ENCODE measurements at places on chromosomes 7 and 10.

DNA sequence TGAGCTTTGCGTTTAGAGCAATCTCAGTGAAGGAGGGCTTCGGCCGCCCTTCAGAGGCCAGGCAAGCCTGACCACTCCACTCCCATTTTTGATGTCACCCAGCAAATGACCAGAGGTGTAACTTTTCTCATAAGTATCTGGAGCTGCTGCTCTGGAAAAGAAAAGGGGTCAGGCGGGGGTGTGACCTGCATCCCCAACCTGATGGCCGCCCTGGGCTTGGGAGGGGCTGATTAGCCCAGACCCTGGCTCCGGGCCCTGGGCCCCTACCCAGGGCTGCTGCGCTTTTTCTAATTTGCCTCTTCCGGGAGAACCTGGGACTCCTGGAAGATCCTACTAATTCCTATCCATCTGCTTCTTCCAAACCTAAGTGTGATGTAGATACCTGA is 9.6 kb upstream of the EBF3 start:
- DNase-seq: no peak

DNA sequence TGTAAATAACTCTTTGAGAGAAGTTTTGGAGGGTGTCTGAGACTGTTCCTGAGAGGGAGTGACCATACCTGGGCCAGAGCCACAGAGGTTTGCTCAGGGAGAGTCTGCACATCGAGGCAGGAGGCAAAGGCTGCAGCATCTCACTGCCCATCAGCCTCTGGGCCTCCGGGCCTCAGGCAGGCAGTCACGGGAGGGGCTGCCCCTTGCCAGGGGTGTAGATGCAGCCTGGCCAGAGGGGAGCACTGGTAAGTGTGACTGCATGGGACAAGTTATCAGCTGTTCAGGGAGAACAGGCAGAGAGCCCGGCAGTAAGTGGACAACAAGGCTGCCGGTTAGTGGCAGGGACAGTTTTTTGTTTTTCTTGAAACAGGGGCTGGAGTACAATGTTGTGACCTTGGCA is 55.9 kb downstream of the ZNF467 start:
- DNase-seq: no peak

- no peak for DNase-seq
These were observed 162.3 kb downstream of the ITGB1 start for GRCh38 chr10:32795598-32796183.

GRCh38 chr10:52479567-52479966 is 165.5 kb downstream of the DKK1 start:
- DNase-seq: no peak

DNA sequence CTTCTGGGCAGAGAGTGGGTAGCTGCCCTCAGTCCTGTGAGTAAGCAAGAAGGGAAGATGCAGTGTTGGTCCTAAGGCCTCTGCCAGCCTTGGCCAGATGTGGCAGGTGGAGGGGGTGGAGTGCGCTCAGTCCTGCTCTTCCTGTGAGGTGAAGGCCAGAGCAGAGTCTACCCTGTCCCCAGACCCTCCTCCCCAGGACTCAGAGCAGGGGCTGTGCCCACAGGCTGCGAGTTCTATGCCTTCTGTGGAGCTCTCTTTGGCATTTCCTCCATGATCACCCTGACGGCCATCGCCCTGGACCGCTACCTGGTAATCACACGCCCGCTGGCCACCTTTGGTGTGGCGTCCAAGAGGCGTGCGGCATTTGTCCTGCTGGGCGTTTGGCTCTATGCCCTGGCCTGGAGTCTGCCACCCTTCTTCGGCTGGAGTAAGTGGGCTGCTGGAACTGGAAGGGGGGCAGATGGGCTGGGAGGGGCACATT is 4.0 kb downstream of the OPN4 start:
- DNase-seq: no peak

- no peak for DNase-seq
These were observed 56.3 kb downstream of the PDZD8 start for GRCh38 chr10:117318909-117319308.

DNA sequence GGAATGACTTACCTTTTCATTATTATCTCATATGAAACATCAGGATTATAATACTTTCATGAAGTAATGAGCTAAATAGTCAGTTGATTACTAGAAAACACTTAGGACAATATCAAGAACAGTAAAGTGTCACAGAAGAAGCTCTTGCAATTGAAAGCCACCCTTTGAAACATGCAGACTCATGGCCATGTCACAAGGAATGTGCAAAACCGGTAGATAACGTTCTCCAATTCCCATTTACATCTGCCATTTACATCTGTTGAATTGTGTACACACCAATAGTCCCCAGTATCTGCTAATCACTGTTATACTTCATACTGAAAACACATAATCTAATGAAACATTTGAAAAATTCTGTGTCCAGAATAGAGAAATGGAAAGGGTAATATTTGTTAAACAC is 237.5 kb downstream of the CREB5 start:
- DNase-seq: no peak

DNA sequence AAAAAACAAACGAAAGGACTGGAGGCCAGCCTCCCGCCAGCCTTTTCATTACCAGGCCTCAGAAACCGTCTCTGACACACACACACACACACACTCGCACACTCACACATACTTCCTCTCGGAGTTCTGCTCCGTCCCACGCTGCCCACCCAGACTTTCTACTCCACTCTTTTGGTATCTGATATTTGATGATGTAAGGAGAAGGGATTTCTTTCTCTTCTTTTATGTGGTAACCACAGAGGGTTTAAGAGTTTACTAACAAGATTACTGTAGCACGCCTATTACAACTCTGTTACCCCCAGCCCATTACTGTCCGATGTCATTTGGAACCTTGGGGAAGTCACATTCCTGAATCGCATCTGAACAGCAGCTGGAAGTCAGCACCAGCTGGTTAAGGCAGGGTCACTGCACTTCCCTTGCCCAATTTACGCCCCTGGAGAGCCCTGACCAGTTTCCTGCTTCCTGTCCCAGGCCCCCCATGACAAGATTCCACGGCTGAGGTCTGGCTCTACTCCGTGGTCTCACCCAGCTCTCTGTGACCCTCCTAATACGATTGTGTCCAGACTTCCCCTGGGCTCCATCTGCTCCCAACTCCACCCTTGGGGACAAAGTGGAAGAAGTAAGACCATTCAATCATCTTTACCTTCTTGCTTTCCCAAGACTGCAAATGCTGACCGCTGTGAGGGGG is 1.1 kb downstream of the DENND2A start:
- DNase-seq: no peak

DNA sequence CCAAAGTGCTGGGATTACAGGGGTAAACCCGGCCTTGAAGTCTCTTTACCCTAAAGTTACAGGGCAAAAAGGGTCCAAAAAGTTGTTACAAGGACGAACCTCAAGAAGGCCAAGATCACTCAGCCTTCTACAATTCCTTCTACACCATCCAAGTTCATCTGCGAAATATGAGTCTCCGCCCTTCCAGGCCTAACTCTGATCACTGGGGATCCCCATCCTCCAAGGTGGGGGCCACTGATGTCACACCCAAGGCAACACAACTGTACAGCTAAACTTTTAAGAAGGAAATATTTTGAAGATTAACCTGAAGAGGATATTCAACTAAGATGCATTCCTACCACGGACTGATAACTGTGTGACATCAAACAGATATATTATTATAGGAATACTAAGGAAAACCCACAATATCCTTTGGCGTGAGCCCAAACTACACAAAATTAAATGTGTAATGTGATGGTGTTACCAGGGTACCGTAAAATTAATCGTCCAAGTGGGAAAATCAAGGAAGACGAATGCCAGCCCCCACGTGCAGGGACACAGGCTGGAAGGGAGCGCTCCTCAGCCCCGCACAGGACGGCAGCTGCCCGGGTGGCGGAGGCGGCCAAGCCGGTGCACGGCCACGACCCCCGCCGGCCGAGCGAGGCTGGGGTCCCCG is 1.0 kb downstream of the PAXIP1 start:
- no peak for DNase-seq

DNA sequence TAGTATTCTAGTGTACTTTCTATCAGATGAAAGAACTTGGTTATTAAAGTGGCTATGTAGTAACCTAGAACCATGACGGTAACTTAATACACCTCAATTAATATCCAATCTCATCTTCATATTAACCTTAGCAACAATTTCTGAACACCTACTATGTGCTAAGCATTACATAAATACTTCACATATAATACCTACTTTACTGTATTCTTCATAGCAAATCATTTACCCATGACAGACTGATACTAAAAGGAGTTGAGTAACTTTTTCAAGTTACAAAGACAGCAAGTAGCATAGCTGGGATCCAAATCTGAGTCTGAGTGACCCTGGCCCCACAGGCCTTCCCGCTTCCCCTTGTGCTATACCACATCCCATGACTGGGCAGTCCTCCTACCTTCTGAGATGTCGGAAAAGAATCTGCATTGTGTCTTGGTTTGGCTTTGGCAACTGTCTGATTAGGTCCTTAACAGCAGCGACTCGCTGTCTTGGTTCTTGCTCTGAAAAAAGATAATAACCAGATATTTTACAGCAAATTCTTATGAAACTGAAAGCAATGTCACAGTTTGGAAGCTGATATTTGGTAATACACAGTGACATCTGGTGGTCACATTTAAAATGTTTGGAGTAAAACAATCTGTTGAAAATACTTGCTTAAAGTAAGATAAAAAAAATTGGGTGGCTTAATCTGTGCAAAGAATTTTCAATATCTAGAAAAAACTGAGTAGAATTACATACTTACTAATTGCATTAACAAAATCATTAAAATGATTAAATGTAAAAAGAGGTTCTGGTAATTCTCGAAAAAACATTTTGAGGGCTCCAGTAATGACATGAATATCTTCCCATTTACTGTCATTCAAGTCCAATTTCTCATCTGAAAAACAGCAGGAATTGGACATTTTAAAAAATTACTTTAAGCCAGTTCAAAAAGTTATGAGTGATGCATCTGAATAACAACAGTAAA is 120.1 kb downstream of the ARHGAP12 start:
- peak; percentile 32 for DNase-seq

DNA sequence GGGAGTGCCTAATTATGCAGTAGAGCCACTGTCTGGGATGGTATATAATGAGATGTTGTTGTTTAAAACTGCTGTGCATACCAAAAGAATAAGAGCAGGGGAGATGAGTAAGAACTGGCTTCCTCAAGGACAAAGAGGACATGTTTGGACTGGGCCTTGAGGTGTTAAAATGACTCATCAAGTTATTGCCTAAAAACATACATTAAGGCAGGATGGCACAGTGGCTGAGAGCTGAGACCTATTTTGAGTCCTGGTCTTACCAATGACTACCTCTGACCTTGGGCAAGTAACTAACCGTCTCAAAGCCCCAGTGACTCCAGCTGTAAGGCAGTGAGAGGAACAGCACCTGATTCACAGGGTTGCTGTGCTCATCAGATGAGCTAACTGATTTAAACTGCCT is 71.1 kb downstream of the CFAP58 start:
- DNase-seq: no peak

GRCh38 chr10:120478386-120478785 is 21.4 kb downstream of the PLPP4 start:
- no peak for DNase-seq

DNA sequence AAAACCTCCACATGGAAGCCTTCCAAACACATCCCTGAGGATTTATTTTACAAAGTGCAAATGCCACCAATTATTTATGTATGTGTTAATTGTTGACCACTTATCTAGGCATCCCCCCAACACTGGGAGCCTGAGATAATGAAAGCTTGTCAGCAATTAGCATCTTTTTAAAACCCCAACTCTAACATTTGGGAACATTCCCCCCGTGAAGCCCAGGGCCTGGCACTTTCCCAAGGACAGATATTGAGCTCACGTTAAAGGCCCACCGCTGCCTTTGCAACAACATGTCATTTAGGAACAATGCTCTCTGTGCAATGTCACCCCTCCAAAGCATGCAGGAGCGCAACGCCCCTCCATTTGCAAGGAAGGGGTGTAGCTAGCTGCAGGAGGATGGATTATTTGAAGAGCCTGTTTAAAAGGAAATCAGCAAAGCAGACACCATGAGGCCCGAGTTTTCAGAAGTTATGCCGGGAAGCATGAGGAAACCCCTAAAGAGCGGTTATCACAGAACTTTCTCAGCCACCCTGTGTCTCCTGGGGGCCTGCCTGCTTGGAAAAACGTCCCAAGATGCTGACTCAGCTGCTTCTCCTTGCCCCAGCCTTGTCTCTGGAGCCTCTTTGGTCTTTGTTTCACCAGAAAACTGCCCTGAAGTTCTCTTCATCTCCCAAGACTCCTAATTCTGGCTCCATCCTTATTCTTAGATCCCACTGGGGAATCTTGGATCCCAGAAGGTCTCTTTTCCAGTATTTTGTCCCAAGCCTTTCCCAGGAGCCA is 444.1 kb downstream of the GRID1 start:
- DNase-seq: no peak

GRCh38 chr7:30029696-30030095 is 1.5 kb downstream of the PLEKHA8 start:
- DNase-seq: no peak

DNA sequence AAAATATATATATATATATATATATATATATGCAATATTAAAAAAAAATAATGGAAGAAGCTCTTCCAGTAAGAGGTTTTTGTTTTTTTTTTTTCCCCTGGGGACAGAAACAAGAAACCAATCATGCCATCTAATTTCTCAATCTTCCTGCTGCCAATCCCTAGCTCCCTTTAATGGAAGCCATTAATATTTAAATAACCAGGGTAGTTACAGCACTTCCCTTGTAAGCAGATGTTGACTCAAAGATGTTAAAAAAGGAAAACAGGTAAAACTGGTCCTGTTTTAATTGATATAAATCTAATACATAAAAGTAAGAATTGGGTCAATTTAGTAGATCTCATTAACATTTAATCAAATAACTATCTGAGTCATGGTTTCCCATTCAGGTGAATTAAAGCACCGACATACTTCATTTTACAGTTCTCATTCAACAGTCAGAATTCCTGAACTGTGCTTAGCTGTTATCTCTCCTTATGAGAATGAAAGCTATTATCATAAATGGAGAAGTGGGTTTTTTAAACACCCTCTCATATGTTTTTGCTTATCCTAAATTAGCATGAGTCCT is 22.6 kb downstream of the CPVL start:
- DNase-seq: no peak

DNA sequence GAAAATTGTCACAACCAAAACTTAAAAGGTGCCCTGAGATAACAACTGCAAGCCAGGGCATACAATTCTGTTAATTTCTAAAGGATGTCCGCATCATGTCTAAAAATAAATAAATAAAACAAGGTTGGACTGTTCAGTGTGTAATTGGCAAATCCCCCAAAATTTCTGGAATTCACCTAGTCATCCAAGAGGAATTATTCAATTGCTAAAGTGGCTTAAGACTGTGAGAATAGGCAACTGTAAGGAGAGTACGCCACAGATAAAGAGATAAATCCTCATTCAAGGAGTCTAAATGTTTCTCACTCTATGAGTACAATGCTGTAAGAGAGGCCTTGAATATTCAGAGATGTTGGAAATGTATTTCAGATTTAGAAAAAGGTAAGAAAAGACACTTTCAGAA is 37.2 kb downstream of the PIK3AP1 start:
- DNase-seq: no peak

DNA sequence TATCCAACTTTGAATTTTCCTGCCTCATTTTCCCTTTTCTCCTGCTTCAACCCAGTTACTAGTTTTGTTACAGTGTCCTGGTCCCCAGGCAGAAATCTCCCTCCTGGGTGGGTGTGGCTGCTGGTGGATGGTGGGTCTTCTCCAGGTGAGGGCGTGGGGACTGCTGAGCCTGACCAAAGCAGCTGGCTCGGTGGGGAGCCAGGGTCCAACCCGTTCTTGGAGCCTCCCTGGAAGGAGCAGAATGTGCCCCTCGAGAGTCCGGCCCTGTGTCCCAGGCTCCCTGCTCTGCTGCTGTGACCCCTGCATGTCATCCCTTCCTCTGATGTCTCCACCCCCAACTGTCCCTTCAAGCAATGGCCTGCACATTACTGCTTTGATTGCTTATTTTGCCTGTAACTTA is 86.6 kb upstream of the TCERG1L start:
- DNase-seq: no peak

All from GDM1 (cell line).